ENCODE measurements at places on chromosomes 12 and 14. TPM values are rescaled to one million over a fixed set of nuclear protein-coding genes. Genes with fewer than 3 reads are reported as not detected.

The PLEKHG3 gene
- total RNA-seq = 56.5 TPM

The NOVA1 gene
- not detected for total RNA-seq

The DLK1 gene
- not detected for total RNA-seq

The C12orf56 gene
- total RNA-seq = not detected

The CACNA2D4 gene
- total RNA-seq = 19.2 TPM

The TAS2R7 gene
- total RNA-seq = not detected

The E2F7 gene
- total RNA-seq = 0.26 TPM

The CHGA gene
- total RNA-seq = not detected

All from CD4-positive, alpha-beta memory T cell (primary cell).